Vagina (tissue), 2 donors: ENCODE measurements at places on chromosomes 3 and 15. TPM values are rescaled to one million over a fixed set of nuclear protein-coding genes. Genes with fewer than 3 reads are reported as not detected.

The VGLL3 gene
- 17.7 TPM for total RNA-seq

The NEK4 gene
- total RNA-seq, result 53.0 TPM

The GOLGA6D gene
- not detected for total RNA-seq

The PPP1R14D gene
- total RNA-seq, result not detected

The SNTN gene
- total RNA-seq, result not detected

The POU1F1 gene
- total RNA-seq, result not detected

The CHD2 gene
- total RNA-seq, result 100 TPM

The CYP1A2 gene
- total RNA-seq, result not detected

The ATP13A5 gene
- not detected for total RNA-seq

The B3GNT5 gene
- 20.4 TPM for total RNA-seq

The CRYGS gene
- not detected for total RNA-seq

The LRRC28 gene
- total RNA-seq, result 23.8 TPM

The ARL6IP5 gene
- 86.9 TPM for total RNA-seq

The NR1I2 gene
- not detected for total RNA-seq

The MBNL1 gene
- 311 TPM for total RNA-seq

The SLC28A2 gene
- total RNA-seq, result not detected

The ACSBG1 gene
- 3.4 TPM for total RNA-seq

The CLDN18 gene
- total RNA-seq, result not detected
